ENCODE measurements at places on chromosomes 1 and 21.

DNA sequence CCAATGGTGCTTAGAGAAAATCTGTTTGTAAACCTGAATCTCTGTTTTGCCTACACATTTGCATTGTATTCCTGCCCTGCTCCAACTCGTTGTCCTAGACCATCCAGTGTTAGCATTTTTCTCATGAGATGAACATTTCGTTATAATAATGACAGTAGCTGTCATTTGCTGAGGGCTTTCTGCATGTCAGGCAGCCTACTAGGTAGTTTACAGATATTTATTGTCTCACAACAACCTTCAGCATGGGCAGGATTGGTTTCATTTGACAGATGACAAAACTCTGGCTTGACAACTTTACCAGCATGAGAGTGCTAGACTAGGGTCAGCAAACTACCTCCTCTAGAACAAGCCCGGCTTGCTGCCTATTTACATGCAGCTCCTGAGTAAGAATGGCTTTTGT, 10.1 kb downstream of the ST6GALNAC3 start:
- no peak for DNase-seq

DNA sequence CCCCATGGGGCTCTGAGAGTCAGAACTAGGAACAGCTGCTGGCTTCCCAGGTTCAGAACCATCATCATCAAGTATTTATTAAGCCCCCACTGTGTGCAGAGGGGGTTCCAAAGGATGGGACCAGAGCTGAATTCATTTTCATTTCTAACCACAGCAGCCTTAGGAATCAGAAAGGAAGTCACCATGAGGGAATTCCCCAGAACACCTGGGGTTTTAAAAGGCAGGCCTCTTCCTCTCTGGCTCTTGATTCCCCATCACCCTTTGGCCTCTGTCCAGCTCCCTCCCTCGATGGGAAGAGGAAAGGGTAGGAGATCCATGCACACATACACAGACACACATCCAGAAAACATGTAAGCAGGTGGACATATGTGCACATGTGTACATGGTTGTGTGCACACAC, 1.3 kb upstream of the KCNN3 start:
- DNase-seq, result no peak

DNA sequence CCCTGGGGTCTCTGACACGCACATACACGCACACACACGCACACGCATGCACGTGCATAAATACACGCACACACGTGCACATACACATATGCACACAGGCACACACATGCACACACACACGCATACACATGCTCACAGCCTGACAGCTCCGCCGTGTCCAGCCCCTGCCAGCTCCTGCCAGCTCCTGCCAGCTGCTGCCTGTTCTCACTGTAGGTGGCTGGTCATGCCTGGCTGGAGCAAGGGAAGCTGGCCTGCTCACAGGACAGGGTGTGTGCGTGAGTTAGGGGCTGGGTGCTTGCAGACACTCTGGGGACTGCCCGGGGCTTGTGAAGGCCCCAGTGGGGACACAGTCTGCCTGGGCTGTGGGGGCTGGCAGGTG, 4.9 kb downstream of the PLCH2 start:
- no peak for DNase-seq

- no peak for DNase-seq
These were observed 22.5 kb upstream of the PWP2 start for GRCh38 chr21:44084496-44085241.

DNA sequence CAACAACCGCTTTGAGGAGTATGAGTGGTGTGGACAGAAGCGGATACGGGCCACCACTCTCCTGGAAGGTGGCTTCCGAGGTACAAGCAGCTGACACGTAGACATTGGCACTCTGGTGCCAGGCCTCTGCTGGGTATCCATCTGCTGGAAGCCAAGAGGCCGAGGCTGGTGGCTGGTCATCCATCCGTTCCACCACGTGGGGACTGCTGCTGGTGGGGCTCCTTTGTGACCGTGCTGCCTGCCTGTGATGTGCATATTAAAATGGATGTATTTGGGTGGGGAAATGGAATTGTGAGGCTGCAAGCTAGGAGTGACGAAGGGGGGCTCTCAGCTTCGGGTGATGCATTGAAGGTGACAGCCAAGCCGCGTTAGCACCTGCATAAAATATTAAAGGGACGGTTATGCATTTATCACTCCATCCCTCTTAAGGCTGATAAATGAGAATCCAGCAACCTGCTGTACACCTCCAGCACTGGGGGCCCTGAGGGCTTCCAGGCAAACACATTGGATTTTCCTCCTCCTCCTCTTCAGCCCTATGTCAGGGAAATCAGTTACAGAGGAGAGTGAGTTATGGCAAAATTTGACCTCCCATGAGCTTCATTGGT, 38.1 kb downstream of the TMEM53 start:
- DNase-seq, result peak; percentile 73

GRCh38 chr1:185044387-185044786, 971 bp upstream of the RNF2 start:
- DNase-seq, result peak; percentile 14

GRCh38 chr1:32764826-32765569, 52.2 kb downstream of the YARS1 start:
- no peak for DNase-seq

GRCh38 chr1:37495875-37496274, 18.7 kb downstream of the MEAF6 start:
- DNase-seq, result no peak

DNA sequence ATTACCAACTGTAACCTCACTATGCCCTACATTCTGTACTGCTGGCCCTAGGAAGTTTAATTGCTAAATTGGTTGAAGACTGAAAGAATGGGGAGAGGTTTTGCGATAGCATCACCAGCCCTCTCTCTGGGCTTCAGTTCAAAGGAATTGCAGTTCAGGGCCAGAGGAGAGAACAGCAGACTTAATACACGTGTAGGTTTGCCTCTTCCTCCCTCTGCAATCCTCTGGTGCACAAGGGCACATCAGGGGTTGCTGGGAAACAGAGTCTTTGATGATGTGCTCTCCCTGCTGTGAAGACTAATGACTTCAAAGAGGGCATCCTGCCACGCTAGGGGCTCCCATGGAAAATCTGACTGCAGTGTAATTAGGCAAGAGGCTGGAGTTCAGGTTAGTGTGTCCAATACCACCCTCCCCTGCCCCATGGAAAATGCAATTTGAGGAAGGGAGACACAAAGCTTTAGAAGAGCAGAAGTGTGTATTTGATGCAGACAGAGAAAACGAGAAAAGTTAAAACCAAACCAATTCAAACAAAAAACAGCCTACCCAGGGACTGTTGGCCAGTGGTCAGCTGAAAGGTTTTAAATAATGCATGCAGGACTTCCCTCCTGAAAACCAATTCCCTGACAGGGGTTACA, 167.9 kb downstream of the ASTN1 start:
- peak; percentile 70 for DNase-seq

DNA sequence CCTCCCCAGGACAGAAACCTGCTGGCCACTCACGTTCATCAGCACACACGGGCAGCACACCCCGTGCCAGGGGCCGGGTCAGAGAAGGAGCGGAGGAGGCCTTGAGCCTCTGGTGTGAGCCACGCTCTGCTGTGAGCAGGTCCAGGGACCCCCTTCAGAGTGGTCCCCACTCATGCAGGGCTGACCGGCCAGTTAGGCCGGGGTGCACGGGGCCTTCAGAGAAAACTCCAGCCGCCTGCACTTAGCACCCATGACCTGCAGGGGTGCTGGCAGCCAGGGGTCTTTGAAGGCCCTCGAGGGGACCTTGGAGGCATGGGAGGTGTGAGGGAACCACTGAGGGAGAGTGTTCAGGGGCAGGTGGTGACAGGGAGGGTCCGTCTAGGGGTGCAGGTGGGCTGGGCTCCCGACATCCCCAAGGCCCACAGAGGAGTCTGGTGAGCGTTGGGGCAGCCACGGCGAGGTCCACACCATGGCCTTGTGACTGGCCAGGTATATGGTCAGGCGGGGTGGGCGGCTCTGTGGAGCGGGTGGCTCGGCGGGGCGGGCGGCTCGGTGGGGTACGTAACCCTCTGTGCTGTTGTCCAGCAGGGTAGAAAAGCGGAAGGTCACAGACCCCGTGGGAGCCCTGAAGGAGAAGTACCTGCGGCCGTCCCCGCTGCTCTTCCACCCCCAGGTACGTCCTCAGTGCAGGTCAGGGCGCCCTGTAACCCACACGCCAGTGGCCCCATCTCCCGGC, 40.3 kb upstream of the ARHGEF16 start:
- DNase-seq, result no peak

DNA sequence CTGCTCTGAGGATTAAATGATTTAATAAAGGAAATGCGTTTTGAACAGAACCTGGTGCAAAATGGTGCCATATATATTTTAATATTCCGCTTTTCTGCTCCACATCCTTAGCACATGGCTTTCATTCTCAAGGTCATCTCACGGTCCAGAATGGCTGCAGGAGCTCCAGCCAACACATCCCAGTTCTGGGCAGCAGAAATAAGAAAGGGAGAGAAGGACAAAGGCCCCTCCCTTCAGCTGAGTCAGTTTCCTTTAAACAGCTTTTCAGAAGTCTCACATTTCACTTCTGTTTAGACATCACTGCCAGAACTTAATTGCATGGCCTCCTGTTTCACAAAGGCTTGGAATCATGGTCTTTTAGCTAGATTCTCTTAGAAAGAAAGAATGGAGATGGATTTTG, 75.2 kb upstream of the LRRN2 start:
- no peak for DNase-seq

- DNase-seq, result no peak
These were observed 20.9 kb upstream of the KCNC4 start for GRCh38 chr1:110189181-110189580.

- peak; percentile 65 for DNase-seq
These were observed 64.3 kb upstream of the TRABD2B start for GRCh38 chr1:48061162-48062136.

- DNase-seq, result no peak
These were observed 12.3 kb downstream of the BTBD19 start for GRCh38 chr1:44820328-44821239.

GRCh38 chr1:225688345-225688744, 35.4 kb upstream of the ENAH start:
- DNase-seq, result no peak

- peak; percentile 50 for DNase-seq
These were observed 13.6 kb upstream of the RGS4 start for GRCh38 chr1:163055531-163055930.

DNA sequence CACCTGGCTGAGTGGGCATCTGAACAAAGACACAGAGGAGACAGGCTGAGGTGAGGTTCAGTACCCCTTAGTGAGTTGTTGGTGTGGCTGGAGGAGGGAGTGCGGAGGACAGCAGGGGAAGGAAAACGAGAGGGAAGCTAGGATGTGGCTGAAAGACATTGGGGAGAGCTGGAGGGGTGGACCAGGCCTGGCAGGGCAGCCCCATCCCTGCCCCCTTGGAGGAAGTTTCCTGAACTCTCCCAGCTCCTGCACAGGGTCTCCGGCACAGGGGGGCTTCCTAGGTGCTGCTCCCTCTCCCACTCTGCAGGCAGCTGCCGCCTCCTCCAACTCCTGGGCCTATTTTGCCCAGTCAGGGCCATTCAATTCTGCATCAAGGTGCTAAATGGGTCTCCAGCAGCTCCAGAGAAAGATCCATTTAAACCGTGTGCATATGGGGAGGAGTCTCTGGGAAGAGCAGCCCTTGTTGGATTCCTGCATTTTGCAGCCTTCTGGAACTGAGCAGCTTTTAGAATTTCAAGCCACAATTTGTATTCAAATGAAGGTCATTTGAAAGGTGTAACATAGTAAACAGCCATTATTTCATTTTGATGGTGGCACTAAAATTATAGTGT, 193.9 kb downstream of the CAMTA1 start:
- DNase-seq, result no peak

GRCh38 chr1:227856147-227856858, 40.8 kb downstream of the PRSS38 start:
- DNase-seq, result no peak

- peak; percentile 96 for DNase-seq
These were observed at the start of gene CASZ1 for GRCh38 chr1:10796029-10796944. CASZ1 (minus strand) TSS chr1:10796646; CDS start chr1:10693889, 102,757 bp downstream.

- DNase-seq, result no peak
These were observed 648 bp downstream of the EPHA8 start for GRCh38 chr1:22563671-22564602.

GRCh38 chr21:46112725-46113215, 14.9 kb downstream of the COL6A2 start:
- no peak for DNase-seq

- DNase-seq, result no peak
These were observed 18.9 kb downstream of the FAAH start for GRCh38 chr1:46412893-46413595.

DNA sequence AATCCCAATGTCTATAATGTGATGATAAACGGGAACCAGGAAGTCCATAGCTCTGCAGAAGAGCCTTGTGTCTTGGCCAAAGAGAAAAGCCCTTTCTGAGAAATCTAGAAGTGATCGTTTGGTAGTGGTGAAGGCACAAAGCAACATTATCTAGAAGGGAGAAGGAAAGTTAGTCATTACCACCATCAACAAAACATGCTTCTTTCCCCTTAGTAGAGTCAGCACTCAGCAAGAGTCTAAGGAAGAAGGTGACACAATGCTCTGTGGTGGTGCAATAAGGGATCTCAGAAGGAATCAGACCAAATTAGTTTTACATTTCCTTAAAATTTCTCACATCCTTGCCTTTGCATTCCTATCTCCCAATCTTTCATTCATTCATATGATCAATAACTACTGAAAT, 134.4 kb upstream of the PRDX6 start:
- no peak for DNase-seq

GRCh38 chr1:230555814-230556213, 86.5 kb upstream of the COG2 start:
- no peak for DNase-seq

DNA sequence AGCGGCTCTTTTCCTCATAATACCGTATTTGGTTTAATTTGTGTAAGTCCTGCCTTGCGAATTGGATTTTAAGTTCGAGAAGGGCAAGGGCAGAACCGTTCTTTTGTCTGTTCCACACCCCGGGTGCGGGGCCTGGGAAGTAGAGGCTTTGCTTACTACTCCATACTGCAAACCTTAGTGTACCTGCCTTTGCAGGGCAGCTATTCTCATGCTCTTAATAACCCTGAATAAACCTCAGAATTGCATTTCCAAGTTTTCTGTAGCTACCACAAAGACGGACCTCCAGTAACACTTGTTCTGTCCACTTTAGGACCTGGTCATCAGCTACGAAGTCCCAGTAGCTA, 657 bp upstream of the HNRNPU start:
- no peak for DNase-seq

DNA sequence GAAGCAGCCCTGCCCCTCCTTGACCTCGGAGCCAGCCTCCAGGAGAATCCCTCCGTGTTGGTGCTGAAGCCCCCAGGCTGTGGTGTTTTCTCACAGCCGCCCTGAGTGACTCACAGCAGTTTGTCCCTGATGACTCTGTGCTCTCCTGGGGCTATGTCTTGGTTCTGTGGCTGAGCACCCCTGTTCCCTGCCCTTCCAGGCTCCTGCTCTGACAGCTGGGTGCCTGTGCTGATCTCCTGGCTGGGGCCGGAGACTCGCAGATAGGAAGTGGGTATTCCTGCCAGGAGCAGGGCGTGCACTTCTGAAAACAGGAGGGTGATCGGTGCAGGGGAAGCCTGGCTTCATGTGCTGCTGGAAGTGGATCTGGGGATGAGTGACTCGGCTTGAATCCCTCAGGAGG, 34.5 kb downstream of the POFUT2 start:
- peak; percentile 28 for DNase-seq

DNA sequence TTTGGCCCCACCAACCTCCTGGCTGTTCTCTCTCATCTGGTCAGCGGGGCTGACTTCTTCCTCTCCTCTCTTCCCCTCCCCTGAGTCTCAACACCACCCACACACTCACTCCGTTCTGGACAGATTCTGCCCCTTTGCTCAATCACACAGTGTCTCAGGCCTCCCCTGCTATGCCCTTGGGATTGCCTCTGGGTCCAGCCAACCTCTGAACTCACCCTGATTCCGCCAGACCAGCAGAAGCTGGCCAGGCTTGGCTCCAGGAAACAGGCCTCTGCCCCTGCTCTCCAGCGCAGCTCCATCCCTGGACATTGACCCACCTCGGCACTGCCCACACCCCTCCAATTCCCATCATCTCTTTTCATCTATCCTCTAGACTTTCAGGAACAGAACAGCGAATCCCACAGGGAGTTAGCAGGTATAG, 22.1 kb downstream of the AHDC1 start:
- no peak for DNase-seq
